ENCODE measurements at places on chromosomes 6 and 20. TPM values are rescaled to one million over a fixed set of nuclear protein-coding genes. Genes with fewer than 3 reads are reported as not detected.

Gene PACRG
- 0.60 TPM for total RNA-seq

Gene MCM8
- total RNA-seq: 5.9 TPM

Gene ZNF311
- total RNA-seq: 0.11 TPM

Gene PKIB
- 0.64 TPM for total RNA-seq

Gene FAM209B
- total RNA-seq: not detected

Gene LZTS3
- 17.1 TPM for total RNA-seq

Gene ENPP3
- total RNA-seq: 0.07 TPM

- no peak for DNase-seq
- H3K27ac ChIP-seq: no peak overlapping the region
- no peaks in the 10 kb centered on the region for H3K36me3 ChIP-seq
- H3K27me3 ChIP-seq: no peaks in the 10 kb centered on the region
These were observed 47.4 kb downstream of the TRMT11 start for GRCh38 chr6:126033696-126034095.

DNA sequence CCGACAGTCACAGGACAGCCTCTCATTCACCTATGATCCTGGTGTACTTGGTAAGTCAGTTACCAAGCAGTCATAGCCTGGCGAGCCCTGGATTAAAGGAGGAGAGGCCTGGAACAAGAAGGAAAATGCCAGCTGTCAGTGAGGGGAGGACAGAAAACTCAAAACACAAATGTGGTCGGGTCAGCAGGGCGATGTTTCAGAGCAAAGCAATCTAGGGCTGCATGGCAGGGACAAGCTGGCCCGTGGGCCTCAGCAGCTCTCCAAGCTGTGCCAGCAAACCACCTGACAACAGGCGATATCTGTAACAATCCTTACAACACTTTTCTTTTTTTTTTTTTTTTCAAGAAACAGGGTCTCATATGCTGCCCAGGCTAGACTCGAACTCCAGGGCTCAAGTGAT is 40.3 kb downstream of the MGME1 start:
- H3K27ac ChIP-seq: no peak overlapping the region
- H3K4me3 ChIP-seq: no peak overlapping the region
- H3K4me1 ChIP-seq: peaks cover 3% of the 10 kb centered on the region
- no peak for DNase-seq

DNA sequence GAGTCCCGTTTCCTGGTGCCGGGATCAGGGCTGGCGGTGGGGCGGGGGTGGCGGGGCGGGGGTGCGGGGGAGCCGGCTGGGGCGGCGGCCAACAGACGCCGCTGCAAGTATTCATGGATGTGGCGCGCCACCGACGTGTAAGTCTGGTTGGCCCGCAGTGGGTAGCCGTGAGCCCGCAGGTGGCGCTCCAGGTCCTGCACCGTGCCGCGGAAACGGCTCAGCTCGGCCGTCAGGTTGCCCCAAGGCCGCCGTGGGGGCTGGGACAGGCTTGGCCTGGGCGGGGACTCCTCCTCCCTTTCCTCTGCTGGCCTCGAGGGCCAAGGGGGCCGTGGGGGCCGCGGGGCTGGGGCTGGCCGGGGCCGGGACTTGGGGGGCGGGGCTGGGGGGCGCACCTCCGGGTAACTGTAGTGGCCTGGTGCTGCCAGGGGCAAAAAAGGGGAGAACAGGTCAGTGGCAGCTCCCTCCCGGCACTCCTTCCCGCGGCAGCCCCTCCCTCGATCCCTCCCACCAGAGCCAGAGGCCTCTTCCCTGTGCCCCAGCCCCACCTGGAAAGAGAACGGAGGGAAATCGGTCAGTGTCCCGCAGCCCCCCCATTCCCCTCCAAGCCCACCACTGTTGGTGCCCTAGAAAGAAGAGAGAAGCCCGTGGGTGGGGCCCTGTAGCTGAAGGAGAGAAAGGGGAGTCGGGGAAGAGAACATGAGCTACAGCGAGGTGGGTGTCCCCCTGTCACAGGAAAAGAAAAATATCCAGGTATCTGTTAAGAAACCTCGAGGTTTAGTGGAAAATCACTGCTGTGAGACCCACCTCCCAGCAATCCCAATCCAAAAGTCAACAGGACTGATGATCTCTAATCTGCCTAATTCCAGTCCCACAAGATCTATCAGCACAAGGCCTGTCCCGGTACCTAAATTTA is 21.3 kb downstream of the TNXB start:
- peak; percentile 28 for DNase-seq
- H3K27me3 ChIP-seq: peaks cover 2% of the 10 kb centered on the region
- H3K36me3 ChIP-seq: no peaks in the 10 kb centered on the region
- peak overlapping the region; percentile 69 for H3K27ac ChIP-seq
- H3K4me3 ChIP-seq: no peak overlapping the region

- H3K36me3 ChIP-seq: no peaks in the 10 kb centered on the region
- H3K4me3 ChIP-seq: no peak overlapping the region
- H3K27ac ChIP-seq: no peak overlapping the region
These were observed 840 bp downstream of the DEFB132 start for GRCh38 chr20:258269-258858.

GRCh38 chr20:61548069-61548468 is 296.0 kb downstream of the CDH4 start:
- DNase-seq: no peak
- no peak overlapping the region for H3K4me3 ChIP-seq
- no peaks in the 10 kb centered on the region for H3K36me3 ChIP-seq
- no peak overlapping the region for H3K27ac ChIP-seq
- H3K27me3 ChIP-seq: no peaks in the 10 kb centered on the region
- no peaks in the 10 kb centered on the region for H3K4me1 ChIP-seq

- no peak overlapping the region for H3K4me3 ChIP-seq
- H3K27me3 ChIP-seq: no peaks in the 10 kb centered on the region
- peak overlapping the region; percentile 61 for H3K27ac ChIP-seq
- no peaks in the 10 kb centered on the region for H3K36me3 ChIP-seq
- no peak for DNase-seq
- H3K4me1 ChIP-seq: peaks cover 42% of the 10 kb centered on the region
These were observed 67.2 kb downstream of the UTRN start for GRCh38 chr6:144352331-144352730.

- DNase-seq: no peak
- H3K36me3 ChIP-seq: no peaks in the 10 kb centered on the region
- no peak overlapping the region for H3K4me3 ChIP-seq
- H3K4me1 ChIP-seq: no peaks in the 10 kb centered on the region
- H3K27ac ChIP-seq: no peak overlapping the region
These were observed 8.8 kb upstream of the PIM1 start for GRCh38 chr6:37160922-37161778.

DNA sequence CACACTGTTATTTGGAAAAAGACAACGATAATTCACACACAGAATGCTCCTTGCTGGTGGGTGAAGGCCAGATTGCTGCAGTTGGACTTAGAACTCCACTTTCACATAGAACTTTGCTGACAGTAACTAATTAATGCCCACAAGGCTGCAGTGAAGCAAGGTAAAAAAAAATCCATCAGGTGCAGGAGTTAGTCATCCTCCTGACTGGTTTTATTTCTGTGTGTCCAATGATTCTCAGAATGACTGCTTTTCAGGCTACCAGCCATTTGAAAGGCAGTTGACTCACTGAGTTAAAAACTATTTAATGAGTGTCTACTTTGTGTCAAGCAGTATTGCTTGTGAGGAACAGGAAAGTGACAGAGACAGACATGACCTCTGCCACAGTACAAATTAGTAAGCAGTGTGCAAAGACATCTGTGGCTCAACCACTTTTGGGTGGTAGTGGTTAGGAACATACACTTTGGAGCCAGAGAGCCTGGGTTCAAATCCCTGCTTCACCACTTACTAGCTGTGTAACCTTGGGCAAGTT is 41.9 kb downstream of the ELOVL5 start:
- H3K27me3 ChIP-seq: no peaks in the 10 kb centered on the region
- no peak overlapping the region for H3K4me3 ChIP-seq
- H3K36me3 ChIP-seq: no peaks in the 10 kb centered on the region
- DNase-seq: no peak
- H3K4me1 ChIP-seq: peaks cover 4% of the 10 kb centered on the region
- no peak overlapping the region for H3K27ac ChIP-seq
